EH (cell line): ENCODE measurements at places on chromosomes 2 and 18.
A peak's percentile ranks its signal among the peaks of the same experiment; 100 is the strongest.

DNA sequence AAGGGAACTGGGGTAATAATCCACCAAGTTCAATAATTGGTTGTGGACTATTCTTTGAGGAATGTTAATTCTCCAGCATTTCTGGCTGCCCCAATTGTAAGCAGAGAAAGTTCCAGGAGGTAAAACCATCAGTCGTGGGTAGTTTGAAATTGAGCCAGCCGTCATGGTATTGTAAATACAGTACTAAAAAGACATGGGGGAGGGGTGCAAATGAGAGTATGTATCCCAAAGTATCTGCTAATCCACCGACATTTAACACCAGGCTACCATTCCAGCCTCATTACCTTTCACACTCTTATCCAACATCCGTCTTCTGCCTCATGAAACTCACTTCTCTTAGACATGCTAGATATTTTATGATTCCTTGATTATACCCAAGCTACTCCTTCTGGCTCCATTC is 507.9 kb downstream of the ERBB4 start:
- DNase-seq, result no peak

GRCh38 chr2:221120643-221121042 is 451.5 kb downstream of the EPHA4 start:
- no peak for DNase-seq

DNA sequence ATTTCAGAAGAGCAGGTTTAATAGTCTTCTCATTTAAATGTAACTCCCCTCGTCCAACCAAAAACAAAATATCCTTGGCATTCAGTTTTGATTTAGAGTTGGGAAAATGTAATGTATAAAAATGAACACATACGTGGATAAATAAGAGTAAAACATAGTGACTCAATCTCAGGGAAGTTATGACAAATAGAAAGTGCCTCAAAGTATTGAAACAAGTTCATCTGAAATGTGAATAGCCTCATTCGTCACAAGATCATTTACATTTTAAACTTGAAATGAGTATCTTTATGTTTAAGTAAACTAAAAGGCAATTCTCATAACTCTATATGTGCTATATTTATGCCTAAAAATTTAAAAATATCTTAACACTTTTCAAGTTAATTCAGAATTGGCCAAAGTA is 122.2 kb upstream of the SMAD7 start:
- DNase-seq, result no peak

DNA sequence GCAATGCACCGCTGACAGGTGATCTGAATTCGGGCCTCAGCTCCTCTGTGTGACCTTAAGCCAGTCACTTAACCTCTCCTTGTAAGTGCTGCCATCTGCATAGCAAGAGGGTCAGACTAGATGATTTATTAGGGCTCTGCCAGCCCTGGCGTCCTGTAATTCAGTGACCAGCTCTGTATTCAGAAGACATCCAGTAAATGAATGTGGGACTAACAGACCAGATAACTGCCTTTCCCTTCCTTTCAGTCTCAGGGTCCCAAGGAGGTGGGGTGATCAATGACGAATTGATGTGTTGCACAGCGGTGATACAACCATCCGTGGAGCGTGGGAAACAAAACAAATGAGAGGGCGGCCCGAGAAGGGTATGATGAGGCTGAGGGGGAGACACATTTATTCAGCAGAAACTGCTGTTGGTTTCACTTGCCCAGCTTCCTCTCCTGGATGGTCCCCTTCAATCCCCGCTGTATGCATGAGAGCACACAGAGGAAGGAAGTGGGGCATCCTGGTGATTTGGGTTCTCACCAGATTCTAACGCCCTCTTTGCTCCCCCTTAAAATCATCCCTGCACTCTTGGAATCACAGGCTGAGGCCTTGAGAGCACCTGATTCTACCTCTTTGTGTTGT is 92.8 kb downstream of the VIT start:
- DNase-seq, result no peak

DNA sequence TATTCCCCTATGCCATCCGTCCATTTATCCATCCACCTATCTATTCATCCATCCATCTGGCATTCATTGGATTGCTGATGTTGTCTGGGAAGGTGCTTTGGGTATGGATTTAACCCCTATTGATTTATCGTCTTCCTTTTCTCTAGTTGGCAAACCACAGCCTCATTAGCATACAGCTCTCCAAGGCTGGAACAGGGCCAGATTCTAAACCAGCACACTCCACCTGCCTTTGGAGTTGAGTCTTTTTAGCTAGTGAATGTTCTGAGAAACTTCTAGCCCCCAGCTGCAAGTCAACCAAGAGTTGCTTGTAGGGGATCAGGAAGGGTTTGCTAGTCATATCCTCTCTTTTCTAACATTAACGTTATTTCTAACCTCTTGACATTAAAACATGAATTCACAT is 90.7 kb downstream of the NRP2 start:
- no peak for DNase-seq

GRCh38 chr2:170152421-170152820 is 25.5 kb upstream of the MYO3B start:
- no peak for DNase-seq

GRCh38 chr2:176669398-176670174 is 400.3 kb downstream of the MTX2 start:
- no peak for DNase-seq

- no peak for DNase-seq
Observed at GRCh38 chr2:216294305-216294704, 78.0 kb downstream of the MARCHF4 start.

DNA sequence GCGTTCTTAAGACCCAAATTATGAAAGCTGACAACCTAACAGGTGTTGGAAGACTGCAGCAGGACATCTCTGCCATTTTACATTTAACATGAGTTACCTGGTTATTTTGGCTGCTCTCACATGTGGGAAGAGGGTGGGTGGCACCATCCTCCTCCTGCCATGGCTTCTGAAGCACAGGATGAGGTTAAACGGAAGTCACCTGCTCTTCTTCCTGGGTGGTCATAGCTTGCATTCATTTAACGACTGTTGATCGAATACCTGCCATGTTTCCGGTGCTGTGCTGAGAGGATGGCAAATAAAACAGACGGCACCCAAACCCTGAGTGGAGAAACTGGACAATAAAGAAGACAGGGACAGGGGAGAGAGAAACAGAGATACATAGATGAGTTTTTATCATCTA is 118.0 kb downstream of the RHBDD1 start:
- no peak for DNase-seq

- DNase-seq, result no peak
Observed at GRCh38 chr18:49588971-49589370, 27.1 kb downstream of the LIPG start.

GRCh38 chr2:15142069-15142689 is 419.0 kb downstream of the NBAS start:
- peak; percentile 10 for DNase-seq

DNA sequence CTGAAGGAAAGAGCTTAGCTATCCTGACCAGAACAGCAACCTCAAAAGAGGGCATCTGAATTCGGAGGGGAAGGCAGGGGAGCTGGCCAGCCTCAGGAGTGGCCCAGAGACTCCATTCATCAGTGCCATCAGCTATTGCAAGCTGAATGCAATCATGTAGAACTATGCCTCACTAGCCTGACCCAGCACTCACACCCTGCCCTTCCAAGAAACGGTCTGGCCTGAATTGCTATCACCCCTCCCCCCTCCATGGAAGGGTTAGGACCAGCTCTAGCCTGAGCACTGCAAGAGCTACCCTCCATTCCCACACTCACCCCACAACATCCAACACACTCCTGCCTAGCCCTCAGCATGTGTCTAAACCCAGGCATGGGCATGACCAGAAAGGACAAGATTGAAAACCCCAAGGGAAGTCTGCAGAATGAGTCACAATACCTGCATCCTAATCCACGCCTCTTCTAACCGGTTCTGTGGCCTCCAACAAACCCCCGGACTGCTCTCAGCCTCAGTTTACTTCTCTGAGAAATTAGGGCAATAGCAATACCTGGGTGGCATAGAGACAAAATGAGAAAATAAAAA is 120.3 kb downstream of the BCL11A start:
- no peak for DNase-seq

DNA sequence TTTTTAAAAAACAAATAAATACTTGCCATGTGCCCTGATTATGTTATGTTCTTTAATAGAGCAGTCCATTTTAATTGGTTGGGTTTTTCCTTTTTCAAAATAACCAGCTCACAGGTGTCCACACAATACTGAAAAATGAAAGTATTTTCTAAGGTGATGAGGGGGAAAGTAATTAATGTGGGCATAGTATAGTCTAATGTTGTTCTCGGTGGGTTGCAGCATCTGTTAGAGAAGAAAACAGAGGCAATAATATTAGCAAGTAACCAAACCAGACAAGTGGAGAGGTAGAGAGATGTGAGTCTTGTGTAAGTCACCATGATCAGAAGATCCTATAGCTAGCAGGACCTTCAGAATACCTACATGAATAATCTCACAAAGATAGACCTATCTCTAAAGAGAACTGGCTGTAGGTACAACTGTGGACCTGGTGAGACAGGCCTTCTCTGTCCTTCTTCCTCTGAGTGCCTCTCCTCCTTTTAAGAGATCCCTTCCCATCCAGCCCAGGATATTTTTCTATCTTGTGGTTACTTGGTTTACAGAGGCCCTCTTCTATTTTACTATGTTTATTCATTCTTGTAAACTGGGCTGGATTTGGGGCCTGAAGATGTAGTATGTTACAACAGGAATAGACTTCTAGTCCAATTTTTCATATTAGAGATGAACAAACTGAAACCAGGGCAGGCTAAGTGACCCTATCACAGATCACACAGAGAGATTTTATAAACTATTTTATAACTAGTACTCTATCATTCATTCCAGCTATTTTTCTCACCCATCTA is 67.1 kb upstream of the MSTN start:
- no peak for DNase-seq

DNA sequence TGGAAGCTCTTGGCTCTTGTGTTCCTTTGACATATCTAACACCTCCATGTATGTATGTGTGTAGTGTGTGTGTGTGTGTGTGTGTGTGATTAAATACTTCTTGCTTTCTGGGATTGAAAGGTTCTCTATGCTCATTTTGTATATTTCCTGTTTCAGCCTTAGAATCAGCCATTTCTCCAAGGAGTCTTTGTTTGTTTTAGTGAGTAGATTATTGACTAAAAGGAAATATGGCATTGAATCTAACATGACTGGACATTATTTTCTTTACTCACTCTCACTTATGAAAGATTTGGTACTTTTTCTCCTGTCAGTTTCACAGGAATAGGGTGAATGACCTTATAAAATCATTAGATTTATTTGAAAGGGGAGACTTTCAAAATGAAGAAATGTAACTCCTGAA is 413.8 kb upstream of the SLC14A2 start:
- DNase-seq, result no peak

GRCh38 chr18:55706898-55707297 is 118.9 kb upstream of the TCF4 start:
- DNase-seq, result peak; percentile 95

DNA sequence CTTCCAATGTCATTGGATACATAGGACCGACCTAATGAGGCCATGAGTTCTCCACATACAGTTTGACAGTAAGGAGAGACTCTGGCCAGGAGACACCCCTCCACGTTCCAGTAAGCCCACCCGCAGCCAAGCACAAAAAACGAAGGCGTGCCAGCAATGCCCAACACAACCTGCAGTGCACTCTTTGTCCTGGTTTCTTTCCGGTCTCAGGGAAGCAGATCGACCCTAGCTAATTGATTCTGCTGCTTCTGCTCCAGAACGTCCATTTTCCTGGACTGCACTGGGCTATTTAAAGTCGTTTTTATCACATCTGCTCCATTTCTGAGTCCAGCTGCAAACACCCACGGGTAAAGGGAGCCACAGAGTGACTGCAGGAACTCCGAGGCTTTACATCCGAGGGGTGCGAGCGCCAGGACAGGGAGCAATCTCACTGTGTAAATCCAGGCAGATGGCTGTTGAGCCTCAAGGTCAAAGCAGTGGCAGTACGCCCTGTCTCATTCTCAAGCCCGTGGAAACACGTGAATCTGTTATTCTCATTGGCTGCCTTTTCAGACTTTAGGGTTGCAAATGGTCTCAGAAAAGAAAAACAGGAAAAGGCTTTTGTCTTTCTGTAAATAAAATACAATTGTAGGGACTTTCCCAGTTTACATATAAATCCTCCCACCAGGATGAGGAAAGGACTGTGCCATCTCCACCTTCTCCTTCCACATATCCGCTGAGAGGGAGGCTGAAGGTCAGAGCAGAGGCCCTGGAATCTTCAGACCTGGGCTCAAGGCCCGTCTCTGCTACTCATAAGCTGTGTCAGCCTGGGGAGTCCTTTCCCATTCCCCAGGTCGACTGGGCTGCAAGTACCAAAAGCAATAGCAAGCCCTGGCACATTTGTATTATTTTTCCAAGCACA is 40.7 kb downstream of the TMEM163 start:
- no peak for DNase-seq

GRCh38 chr2:135974036-135974435 is 11.4 kb downstream of the DARS1 start:
- no peak for DNase-seq

DNA sequence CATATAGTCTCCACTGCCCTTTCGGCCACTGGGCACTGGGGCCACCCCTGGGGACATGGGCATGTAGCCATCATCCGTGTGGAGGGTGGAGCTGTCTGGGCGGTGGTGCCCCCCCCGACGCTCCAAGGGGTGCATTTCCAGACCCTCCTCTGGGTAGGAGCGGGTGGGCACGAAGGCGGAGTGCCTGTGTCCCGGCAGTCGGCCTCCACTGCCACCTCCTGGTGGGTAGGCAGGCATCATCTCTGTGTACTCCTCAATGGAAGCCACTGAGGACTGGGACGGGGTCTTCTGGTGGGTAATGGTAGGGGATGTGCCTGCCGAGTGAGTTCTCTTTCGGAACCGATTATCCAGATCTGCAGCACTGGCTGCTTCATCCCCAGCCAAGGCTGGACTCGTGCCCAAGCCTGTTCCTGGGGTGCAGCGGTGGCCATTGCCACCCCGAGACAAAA is 2.8 kb downstream of the IRS1 start:
- DNase-seq, result peak; percentile 26

GRCh38 chr2:226198956-226199355 is 600.7 kb downstream of the IRS1 start:
- DNase-seq, result peak; percentile 32

- DNase-seq, result peak; percentile 84
Observed at GRCh38 chr2:71759060-71759459, 305.7 kb downstream of the DYSF start.

DNA sequence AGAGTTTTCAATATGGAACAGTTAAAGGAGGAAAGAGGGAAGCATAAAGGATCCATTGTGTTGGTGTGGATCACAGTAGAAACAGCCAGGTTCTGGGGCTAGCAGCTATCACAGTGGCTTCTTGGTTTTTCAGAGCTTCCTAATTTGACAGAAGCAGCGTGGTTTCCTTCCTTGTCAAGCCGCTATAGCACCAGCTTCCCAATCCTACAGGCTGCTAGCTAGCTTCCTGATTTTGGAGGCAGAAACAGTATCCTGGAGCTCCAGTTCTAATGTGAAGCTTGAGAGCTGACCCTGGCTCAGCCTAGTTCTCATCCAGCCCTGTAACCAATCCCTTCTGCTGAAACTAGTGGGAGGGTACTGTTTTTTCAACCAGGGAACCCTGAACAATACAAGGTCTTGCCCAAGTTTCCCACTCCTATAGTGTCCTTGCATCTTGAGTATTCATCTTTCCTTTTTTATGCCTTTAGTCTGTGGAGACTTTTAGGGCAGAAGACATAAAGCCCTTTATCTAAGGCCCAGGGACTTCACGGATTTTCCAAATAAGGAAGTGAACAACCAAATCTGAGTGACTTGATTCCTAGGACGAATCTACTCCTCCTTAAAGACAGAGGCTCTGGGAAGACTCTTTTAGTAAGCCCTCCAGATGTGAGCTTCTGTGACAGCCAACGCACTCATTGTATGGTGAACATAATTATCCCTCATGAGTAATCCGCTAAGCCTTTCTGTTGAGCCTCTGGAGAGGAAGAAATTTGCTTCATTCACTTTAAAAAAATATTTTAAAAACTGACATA is 33.8 kb downstream of the CCDC93 start:
- DNase-seq, result peak; percentile 84

GRCh38 chr2:60476206-60476954 is 77.1 kb downstream of the BCL11A start:
- DNase-seq, result no peak
